ENCODE measurements at places on chromosomes 4 and X. TPM values are rescaled to one million over a fixed set of nuclear protein-coding genes. Genes with fewer than 3 reads are reported as not detected.

NDP gene
- not detected for total RNA-seq

BANK1 gene
- 0.58 TPM for total RNA-seq

TMEM192 gene
- total RNA-seq = 8.1 TPM

HSFX1 gene
- total RNA-seq = 0.37 TPM

CT47A1 gene
- total RNA-seq = not detected

MID1IP1 gene
- total RNA-seq = 35.6 TPM

ZFX gene
- 6.5 TPM for total RNA-seq

ADH7 gene
- not detected for total RNA-seq
